Muscle of arm (tissue), 14 donors: ENCODE measurements at places on chromosomes 16 and 17. TPM values are rescaled to one million over a fixed set of nuclear protein-coding genes. Genes with fewer than 3 reads are reported as not detected.

DNA sequence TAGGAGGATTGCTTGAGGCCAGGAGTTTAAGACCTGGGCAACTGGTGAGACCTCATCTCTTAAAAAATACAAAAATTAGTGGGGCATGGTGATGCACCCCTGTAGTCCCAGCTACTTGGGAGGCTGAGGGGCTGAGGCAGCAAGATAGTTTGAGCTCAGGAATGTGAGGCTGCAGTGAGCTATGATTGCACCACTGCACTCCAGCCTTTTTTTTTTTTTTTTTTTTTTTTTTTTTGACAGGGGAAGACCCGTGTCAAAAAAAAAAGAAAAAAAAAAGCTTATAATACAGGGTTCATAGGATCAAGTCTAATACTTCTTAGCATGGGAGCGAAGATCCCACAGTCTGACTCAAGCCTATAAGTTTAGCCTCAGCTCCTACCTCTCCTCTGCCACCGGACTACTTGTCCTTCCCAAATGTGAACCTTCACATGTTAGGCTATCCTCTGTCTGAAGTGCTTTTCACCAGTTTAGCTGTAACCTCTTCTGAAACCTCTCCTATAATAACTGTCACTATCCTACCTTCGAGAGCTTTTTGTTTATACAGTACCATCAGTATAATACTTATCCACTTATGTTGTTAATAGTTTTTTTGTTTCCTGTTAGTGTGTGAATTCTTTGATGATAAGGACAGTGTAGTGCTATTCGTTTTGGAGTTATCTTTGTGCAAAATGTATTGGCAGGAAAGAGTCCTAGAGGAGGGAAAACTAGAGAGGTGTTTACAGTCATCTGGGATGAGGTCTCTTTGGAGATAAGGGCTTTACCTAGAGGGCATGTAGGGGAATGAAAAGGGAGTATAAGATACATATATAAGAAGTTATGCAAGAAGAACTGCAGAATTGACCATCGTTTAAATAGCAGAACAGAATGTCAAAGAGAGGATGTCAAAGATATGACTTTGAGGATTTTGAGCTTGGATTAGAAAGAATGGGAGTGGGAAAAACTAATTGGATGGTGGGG, 15.5 kb downstream of the CPD start:
- no peak for DNase-seq

- DNase-seq, result no peak
These were observed 86.4 kb downstream of the IRX3 start for GRCh38 chr16:54200161-54200534.

- DNase-seq, result peak; percentile 76
These were observed 1.2 kb downstream of the GRB2 start for GRCh38 chr17:75404223-75404730.

GRCh38 chr17:17943281-17943984, 28.8 kb downstream of the TOM1L2 start:
- no peak for DNase-seq

- no peak for DNase-seq
These were observed 482 bp upstream of the SLC16A3 start for GRCh38 chr17:82228278-82228841.

- no peak for DNase-seq
These were observed 6.2 kb downstream of the DUS1L start for GRCh38 chr17:82059272-82060000.

DNA sequence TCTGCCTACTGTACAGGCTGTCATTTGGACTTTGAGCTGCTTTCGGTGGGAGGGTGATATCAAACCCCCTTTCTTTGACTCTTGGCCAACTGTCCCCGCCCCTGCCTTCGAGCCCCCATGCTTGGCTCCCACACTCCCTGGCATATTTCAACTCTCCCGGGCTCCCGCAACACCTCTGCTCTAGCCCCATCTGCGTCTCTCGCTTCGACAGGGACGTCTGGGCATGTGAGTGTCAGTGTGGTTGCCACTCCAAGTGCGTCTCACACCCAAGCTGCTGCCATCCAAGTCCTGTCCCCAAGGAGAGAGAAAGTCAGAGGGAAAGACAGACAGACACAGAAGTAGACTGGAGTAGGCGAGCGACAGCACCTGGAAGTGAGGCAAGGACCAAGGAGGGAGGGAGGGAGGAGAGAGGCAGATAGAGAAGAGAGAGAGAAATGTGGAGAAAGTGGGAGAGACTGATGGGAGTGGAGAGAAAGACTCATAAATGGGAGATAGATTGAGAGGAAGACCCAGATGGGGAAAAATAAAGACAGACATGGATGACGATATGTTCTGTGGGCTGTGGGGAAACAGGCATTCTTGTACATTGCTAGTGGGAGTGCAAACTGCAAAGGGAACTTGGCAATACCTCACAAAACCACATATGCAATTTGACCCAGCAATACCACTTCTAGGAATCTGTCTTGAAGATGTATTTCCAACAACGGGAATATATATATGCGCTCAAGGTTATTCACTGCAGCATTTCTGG, 11.8 kb downstream of the STARD3 start:
- no peak for DNase-seq

DNA sequence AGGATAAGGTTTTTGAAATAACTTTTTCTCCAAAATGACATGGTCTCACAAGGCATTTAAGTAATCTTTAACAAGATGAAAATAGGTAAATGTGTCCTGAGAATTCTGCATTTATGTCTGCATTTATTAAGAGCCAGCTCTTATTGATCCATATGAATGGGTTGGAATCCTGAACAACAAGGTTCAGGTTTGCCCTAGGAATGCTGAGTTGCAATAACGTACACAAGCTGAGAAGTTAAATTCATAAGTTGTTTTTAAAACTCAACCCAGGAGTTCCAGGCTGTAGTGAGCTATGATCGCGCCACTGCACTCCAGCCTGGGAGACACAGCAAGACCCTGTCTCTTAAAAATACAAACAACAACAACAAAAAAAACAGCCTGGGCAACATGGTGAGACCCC, 28.1 kb downstream of the GLG1 start:
- DNase-seq, result no peak

DNA sequence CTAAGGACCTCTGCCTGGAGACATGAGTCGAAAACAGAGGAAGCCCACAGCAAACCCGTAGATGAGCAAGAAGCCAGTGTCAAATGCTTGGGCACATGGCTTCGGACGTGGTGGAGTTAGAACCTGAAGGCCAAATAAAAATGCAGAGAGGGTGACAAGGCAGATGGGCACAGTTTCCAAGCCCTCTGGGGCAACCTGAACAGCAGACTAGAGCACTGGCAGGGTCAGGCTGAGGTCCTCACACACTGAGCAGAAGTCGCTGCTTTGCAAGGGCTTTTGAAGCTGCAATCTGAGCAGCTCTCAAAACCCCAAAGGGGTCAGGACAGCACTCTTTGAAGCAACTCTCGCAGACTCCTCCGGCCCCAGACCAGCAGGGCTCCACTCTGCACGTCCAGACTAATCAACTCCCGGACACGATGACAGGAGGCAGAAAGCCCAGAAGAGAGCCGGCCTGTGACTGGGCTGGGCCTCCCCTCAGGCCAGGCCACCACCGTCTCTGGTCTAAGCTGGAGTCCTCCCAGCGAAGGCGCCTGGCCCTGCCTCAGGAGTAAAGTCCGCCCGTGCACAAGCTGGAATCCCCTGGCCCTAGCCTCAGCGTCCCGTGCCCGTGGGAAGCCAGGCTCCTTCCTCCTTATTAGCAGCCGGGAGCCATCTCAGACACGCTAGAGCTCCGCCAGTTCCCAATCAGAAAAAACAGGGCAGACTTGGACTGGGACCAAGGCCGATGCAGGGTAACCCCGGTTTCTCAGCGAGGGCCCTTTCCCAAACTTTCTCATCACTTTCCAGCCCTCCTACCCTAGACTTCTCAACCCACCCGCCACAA, 924 bp downstream of the SMARCD2 start:
- DNase-seq, result no peak

DNA sequence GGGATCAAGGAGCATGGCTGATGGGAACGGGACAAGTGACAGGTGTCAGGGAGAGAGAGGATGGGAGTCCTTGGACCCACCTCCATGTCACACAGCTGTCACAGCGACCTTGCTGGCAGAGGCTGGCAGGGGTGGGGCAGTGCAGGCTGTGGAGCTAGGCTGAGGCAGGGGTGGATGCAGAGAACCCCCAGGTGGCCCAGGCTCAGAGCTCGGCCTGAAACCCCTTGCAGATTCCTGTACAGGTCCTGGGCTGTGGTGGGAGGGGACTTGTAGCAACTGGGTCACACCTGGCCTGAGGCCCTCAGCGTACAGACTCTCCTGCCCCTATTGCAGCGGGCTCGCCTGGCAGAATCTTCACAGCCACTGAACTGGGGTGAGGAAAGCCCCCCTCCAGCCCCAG, 174.1 kb downstream of the NTN1 start:
- no peak for DNase-seq

- DNase-seq, result no peak
These were observed 253.9 kb downstream of the SEC14L1 start for GRCh38 chr17:77394540-77395295.

DNA sequence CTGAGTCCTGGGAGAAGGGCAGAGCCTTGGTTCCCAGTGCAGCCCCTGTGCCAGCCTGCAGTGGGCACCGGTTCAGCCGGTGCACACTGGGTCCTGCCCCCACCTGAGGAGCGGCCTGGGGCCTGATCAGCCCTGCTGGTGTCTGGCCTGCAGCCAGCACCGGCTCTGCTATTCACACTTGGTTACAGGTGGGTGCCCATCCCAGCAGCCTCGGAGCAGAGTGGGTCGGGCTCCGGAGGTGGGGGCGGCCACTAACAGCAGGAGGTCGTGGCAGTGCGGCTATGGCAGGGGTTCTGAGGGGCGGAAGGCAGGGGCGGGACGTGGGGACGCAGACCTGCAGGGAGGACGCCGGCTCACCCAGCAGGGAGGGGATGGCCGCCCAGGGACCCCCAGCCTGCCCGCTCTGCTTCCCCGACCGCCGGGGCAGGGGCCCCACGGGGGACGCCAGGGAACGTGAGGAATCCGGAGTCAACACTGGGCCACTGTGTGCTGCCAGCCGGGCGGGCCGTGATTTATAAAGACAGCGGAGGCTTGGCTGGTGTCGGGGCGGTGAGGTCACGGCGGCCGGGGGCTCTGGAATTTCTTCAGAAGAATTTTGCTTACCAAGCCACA, 20.3 kb downstream of the METRNL start:
- DNase-seq, result no peak

DNA sequence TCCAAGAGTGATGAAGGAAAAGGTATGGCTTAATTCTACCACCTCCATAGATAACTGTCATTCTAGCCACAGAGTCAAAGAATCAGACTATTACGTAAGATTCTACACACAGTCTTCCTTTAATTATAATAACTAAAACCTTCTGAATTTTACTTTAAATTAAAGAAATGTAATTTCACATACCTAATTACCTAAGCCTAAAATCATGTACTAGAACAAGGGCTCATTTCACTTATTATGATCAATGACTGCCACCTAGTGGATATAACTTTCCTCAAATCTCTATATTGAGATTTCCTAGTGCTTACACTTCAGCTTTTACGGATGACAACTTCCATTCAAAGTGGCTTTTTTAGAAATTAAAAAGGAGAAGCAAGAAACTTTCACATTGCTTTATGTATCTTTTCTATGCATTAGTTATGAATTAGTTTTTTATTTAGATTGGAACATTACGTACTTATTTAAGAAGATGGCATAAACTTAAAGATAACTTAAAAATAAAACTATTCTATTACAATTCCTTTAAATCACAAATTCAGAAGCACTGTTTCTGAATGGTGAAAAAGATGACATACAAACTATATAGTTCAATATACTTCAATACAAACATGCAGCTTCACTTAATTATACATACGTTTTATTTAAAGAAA, 18.2 kb upstream of the ABCA10 start:
- DNase-seq, result peak; percentile 67

DNA sequence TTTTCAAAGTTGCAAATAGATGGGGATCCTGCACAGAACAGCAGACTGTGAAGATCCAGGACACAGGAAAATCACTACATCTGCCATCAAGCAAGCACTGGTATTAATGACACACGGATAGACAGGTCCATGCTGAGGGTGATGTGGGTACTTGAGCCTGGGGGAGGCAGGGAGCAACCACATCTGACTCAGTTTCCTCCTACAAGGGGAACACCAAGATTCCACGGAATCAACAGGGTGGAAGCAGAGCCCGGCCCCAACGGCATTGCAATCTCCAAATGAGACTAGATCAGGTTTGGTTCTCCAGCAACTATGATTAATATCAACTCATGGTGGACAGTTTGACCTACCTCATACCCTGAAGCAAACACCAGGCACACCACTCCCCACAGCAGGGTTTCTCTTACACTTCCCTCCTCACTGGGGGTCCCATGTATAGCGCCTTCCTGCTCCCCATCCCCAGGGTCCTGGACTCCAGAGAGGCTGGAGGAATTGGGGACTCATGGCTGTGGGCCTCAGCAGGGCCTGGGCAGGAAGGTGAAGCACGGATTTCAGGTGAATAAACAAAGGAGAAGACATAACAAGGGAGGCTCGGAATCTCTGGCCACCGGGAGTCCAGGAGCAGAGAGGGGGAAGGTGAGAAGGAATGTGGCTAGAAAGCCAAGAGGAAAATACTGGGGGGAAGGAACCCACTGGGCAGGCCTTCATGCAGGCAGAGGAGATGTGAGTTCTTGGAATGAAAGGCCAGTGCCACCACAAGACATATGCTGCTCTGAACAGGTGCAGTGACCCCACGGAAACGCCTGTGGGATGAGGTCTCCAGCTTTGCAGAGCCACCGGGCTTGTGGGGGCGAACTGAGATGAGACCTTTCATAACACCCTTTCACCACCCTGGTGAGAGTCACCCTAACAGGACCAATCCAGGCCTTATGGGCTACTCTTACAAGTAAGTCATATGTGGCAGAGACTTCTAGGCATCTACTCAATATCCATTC, 29.5 kb upstream of the PIK3R6 start:
- no peak for DNase-seq

- no peak for DNase-seq
These were observed 12.5 kb upstream of the PYY start for GRCh38 chr17:43966276-43966675.

DNA sequence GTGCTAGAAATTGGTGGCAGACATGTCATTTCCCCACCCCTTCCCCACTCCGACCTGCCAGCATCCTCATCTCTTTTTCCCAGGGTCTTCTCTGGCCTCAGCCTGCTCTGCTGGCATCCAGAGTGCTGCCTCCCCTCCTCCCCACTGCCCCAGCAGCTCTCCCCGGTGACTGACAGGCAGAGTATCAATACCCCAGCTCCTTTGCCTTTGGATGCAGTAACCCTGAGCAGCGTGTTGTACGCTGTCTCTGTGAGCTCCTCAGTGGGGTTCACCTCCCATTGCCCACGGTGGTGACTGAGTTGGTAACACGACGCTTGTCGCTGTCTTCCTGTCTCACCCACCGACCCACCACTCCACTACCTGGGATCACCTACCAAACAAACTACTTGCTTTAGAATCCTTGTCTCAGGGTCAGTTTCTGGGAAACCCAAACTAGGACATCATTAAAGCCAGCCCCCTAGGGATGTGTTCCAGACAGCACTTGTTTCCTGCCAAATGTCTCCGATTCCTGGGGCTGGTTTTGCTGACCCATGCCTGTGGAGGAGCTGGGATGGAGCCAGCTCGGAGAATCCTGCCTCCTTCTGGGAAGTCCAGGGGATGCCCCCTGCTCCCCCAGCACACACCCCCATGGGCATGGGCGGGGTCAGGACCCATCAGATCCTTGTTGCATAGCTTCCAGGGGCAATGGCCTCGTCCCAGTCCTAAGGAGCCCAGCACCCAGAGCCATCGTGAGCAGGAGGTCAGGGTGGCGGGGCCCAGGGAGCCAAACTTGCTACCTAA, 8.3 kb upstream of the SBK1 start:
- DNase-seq, result no peak

- DNase-seq, result peak; percentile 41
These were observed at the start of gene CDH8 for GRCh38 chr16:62036101-62036801. Gene CDH8, minus strand, starts transcription at chr16:62036438. Its CDS starts 15,035 bp downstream, at chr16:62021403.

The TEX14 gene
- 6.5 TPM for polyA plus RNA-seq

The SMPD3 gene
- 0.74 TPM for polyA plus RNA-seq

The HEATR9 gene
- 0.12 TPM for polyA plus RNA-seq
